IPS DF 6.9 (cell line): ENCODE measurements at places on chromosomes 2 and 18.

GRCh38 chr2:238166391-238167343 is 7.9 kb downstream of the ERFE start:
- no peak for DNase-seq

GRCh38 chr2:71829008-71829407 is 318.7 kb downstream of the CYP26B1 start:
- DNase-seq, result no peak

DNA sequence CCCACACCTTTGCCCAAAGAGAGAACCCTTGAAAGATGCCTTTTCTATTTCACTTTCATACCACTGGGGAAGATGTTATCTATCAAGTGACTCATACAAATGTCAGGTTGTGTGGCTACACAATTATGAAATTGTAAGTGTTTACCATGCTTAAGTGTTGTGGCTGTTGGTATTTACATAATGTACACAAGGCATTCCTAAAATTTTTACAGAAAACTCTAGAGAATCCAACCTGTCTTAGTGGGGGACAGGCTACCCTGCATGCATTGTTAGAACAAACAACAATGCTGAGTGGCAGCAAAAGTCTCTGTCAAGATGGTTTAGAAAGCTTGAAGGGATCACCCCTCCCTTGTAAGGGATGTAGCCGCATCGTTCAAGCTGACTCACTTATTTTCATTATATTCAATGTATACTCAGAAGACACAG is 5.5 kb upstream of the MGAT4A start:
- DNase-seq, result no peak

DNA sequence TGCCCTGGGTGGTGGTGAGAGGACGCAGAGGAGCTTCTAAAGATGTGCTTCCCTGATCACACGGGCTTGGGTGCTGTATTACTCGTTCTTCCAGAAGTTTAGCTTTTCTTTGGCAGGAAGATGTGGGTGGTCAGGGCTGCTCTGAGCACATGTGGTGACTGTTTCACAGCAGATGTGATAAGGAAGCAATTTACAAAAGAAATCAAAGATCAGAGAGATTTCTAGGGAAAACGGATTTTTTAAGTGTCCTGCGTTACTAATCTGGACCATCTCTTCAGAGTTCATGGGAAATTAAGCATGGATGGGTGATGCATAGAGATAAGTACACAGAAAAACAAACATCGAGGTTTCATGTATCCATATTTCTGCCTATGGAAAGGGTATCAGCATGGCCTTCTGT is 99.4 kb downstream of the WDSUB1 start:
- no peak for DNase-seq

- no peak for DNase-seq
Observed at GRCh38 chr2:85468096-85468703, 49.7 kb downstream of the SH2D6 start.

DNA sequence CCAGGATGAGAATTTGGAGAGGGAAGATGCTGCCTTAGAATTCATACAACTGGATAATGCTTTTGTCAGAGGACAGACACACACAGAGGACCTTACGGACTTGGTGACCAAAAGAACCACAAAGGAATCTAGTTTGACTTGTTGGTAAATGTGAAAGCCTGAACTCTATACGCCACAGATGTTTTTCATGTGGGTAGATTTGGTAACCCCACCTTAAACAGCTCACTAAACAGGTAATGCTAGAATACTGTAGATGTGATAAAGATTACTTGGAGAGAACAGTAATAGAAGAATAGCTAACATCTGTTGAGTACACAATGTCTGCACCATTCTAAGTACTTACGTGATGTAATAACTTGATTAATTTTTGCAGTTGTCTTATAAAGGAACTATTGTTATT is 24.1 kb downstream of the ANXA4 start:
- DNase-seq, result no peak

GRCh38 chr2:142734770-142735169 is 142.7 kb upstream of the KYNU start:
- no peak for DNase-seq

- no peak for DNase-seq
Observed at GRCh38 chr2:9002313-9002636, 1.2 kb downstream of the MBOAT2 start.

DNA sequence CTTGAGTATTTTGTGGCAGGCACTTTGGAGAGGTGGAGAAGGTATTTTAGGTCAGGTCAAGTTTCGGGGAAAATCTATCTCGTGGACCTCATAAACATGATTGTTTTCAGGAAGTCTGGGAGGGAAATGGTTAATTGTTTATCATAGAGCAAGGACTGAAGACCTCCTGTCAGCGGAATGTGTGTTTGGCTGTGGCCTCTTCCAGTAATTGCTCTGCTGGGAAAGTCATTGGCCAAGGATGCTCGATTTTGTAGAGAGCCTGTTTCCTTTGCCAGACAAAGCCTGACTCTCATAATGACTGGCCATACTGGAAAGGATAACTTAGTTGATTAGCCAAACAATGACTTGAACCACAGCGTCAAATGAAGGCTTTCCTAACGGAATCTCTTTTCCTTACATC is 30.0 kb downstream of the IL1R2 start:
- no peak for DNase-seq

- no peak for DNase-seq
Observed at GRCh38 chr2:239917957-239918481, 107.1 kb downstream of the NDUFA10 start.

DNA sequence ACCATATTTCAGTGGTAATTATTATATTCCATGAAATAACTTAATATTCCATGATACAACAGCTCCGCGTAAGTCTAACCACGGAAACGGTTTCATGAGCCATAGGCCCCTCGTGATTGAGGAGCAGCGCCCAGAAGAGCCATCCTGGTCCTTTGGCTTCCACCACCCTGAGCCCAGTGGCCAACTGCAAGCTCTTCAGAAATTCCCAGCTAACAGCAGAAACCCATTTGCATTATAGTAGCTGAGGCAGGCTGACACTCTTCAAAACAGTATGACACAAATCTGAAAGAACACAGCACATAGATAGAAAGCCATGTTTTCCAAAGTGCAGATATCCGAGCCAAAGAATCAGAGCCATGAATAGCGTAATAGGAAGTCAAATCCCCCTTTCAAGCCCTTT is 120.9 kb upstream of the NFATC1 start:
- DNase-seq, result no peak

- DNase-seq, result no peak
Observed at GRCh38 chr18:57728941-57729511, 74.1 kb downstream of the ATP8B1 start.

DNA sequence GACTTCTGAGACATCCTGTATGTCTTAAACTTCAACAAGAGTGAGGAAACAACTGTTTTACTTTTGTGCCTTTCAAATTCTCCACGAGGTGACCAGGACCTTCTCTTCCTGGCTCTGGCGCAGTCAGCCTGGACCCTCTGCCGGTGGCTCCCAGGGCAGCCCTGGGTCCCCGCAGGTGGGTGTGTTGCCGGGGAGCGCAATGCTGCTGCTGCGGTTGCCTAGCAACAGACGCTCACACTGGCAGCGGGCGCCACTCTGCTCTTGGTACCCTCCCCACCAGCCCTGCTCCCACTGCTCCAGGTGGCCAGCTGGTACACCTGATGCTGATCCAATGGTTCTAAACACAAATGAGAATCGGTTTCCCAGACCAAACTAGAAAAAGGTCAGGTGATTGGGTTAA is 58.7 kb downstream of the GNAL start:
- DNase-seq, result no peak

- no peak for DNase-seq
Observed at GRCh38 chr2:236888794-236889780, 196.6 kb upstream of the COPS8 start.

GRCh38 chr2:164754157-164755093 is 87.2 kb downstream of the COBLL1 start:
- no peak for DNase-seq

- DNase-seq, result no peak
Observed at GRCh38 chr2:144170179-144170578, 349.7 kb downstream of the ZEB2 start.

GRCh38 chr2:171132086-171132485 is 28.6 kb downstream of the TLK1 start:
- DNase-seq, result no peak

- no peak for DNase-seq
Observed at GRCh38 chr2:71154798-71155197, 24.4 kb downstream of the MPHOSPH10 start.

DNA sequence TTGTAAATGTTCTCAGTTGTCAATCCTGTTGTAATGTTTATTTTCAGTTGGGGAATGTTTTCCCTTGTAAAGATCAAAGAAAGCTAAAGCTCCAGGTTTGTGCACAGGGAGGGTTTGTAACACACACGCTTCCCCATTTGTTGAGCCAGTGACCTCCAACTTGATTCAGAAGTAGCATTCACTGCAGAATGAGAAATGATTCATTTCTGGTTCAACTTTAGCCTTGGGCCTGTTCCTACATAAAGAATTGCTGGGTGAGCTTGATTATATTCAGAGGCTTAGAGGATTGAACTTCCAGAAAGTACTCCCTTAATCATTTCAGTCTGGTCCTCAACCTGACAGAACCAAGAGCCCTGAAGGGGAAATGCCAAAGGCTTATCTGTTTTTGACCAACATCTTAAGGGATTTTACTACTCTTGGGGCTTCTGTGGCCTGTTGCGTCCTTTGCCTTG is 70.6 kb upstream of the CAVIN2 start:
- no peak for DNase-seq

DNA sequence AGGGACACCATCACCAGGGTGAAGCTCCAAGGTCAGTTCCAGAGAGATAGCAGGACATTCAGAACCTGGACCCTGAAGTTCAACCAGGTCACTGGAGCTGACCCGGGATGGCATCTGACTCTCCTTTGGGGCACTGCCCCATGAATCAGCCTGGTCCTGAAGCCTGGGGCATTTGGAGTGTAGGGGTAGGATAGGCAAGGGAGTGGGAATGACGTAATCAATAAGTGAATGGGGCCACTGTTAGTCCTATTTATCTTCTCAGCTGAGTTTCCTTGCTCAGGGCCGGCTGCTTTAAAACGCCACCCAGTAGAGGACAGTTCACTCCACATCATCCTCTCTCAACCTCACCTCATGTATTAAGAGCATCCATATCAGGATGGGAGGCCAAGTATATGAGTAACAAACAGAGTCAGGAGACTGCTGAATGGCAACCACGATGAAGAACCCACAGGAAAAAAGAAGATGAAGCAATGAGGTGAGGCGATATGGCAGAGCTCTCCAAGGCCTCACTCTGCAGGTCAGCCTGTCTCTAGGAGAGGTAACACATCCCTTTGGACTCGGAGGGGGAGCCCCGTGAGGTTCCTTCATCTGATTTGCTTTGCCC is 1.8 kb upstream of the RFX8 start:
- no peak for DNase-seq

GRCh38 chr18:48138210-48138609 is 207.8 kb upstream of the SMAD2 start:
- DNase-seq, result no peak

DNA sequence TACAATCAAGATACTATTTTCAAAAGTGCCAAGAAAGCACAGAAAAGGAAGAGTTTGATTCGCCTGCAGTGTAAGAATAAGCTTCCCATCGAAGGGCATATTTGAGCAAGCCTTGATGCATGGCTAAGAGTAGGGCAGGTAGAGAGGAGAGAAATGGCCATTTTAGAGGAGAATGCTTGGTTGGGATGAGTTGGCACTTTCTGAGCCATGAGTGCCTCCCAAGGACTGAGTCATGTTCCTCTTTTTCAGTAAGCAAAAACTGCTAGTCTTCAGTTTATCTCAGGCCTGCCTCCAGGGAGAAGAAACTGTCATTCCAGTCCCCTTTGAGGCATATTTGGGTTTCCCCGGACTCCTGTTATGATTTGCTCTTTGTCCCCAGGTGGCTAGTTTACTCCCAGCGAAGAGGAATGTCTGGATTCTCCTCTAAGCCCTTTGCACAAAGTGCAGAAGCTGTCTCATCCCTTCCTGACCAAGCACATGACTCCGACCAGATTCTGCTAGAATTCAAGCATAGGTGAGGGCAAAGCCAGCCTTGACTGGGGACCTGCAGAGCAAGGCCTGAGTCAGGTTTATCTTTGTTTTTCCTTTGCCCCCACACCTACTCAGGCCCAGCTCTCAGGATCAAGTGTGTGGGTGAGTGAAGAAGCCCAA is 115.2 kb downstream of the TTC32 start:
- DNase-seq, result no peak

DNA sequence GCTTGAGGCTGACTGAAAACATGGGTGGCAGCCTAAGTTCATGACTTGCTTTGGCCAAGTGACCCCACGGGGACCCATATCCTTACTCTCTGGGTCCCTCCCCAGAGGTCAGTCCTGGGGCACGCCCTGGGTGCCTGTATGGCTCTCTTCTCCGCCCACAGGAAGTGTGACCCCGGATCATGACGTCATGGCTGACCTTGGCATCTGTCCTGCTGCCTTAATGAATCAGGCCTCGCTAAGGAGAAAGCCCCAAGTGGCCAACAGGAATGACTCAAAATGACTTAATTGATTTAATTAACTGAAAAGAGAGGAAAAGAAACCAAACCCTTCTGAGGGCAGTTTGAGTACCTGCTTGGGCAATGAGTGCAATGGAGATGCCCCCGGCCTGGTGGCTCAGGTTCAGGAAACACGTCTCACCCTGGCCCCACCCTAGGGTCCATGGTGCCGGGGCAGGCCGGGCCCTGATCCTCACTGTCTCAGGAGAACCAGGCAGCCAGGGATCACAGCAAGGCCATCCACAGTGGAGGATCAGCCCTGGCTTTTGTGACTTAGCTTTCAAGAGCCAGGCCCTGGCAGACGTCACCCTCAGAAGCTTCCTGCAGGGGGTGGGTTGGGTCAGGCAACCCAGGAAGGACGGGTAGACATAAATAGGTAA is 112.0 kb downstream of the CYP26B1 start:
- no peak for DNase-seq

GRCh38 chr18:38406607-38407006 is 841.0 kb upstream of the CELF4 start:
- no peak for DNase-seq

DNA sequence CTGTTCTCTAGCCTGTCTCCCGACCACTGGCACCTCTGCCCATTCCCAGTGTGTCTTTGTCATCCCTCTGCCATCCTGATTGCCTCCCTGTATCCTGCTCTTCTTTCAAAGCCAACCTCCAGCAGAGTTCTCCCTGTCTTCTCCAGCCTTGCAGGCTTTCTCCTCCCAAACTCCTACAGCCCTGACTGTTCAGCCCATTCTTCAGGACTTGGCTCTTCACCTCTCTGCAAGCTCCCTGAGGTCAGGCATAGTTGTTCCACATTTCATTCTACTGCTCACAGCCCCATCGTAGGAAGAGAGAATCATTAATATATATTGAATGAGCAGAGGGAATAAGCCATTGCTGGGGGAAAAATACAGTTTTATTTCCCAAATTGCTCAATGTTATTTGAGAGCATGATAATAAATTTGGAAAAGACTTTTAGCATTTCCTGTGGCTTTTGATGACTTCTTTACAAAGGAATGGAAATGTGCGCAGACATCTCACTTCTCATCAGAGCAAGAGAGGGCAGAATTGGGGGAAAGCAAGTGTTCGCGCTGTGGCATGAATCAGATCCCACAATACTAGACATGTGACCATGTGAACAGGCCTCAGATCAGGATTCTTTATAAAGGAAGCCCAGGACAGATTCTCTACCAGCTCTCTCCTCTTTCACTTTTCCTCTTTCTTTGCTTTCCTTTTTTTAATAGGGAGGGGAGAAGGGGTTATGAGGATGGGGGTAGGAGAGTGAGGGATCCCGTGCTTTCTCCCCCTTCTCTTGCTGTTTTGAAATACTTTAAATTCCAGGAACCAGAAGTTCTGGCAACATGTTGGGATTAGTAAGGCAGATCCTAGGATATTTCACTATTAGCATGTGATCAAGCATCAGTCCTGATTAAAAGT is 37.4 kb downstream of the EPAS1 start:
- DNase-seq, result no peak
